Heart left ventricle (tissue), 16 donors: ENCODE measurements at places on chromosomes 11 and 22. TPM values are rescaled to one million over a fixed set of nuclear protein-coding genes. Genes with fewer than 3 reads are reported as not detected.

The CLP1 gene
- 11.6 TPM for total RNA-seq

- no peak for DNase-seq
- H3K36me3 ChIP-seq: no peaks in the 10 kb centered on the region
- H3K27me3 ChIP-seq: peaks cover 25% of the 10 kb centered on the region
- no peak overlapping the region for H3K27ac ChIP-seq
Measured at GRCh38 chr11:120894202-120894985, 129.5 kb upstream of the TBCEL start.

DNA sequence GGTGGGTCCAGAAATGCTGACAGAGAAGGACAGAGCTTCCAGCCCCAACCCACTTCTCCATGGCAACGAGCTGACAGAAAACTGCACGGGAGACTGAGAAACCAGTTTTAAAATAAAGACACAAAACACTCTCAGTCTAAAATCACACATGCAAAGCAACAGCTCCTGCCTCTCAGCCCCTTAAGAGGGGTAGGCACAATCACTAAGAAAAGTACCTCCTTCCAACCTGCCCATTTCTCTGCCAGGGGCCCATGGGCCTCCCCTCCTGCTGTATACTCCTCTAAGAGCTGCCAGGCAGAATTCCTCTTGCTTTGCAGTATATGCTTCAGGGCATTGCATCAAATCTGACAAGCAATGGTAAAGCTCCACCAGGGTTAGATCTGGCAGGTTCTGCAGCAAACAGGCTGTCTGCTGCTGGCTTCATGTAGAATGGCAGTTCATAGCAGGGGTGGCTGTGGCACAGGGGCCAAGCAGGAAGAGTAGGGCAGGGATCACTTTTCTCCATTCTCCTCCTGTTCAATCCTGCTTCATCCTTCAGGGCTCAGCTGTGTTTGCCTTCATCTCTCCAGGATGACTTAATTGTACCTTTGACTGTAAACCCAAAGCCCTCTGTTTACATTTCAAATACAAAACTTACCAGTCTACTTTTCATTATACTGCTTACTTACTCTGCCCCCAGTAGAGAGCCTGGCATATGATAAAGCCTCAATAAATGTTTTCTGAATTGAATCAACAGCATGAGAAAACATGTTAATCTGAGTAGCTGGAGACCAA lies 77.7 kb downstream of the KCNC1 start:
- H3K36me3 ChIP-seq: no peaks in the 10 kb centered on the region
- DNase-seq: no peak

The APOA5 gene
- total RNA-seq: not detected

- H3K36me3 ChIP-seq: peaks cover 25% of the 10 kb centered on the region
- peak overlapping the region; percentile 92 for H3K4me3 ChIP-seq
- no peaks in the 10 kb centered on the region for H3K27me3 ChIP-seq
- H3K4me1 ChIP-seq: peaks cover 71% of the 10 kb centered on the region
- H3K27ac ChIP-seq: peak overlapping the region; percentile 80
Measured at GRCh38 chr11:65116370-65117205, 913 bp downstream of the ZNHIT2 start.

GRCh38 chr11:36048496-36049247 lies 104.8 kb downstream of the LDLRAD3 start:
- H3K4me1 ChIP-seq: no peaks in the 10 kb centered on the region
- no peak overlapping the region for H3K27ac ChIP-seq
- DNase-seq: no peak
- H3K4me3 ChIP-seq: no peak overlapping the region
- no peaks in the 10 kb centered on the region for H3K27me3 ChIP-seq
- no peaks in the 10 kb centered on the region for H3K36me3 ChIP-seq

DNA sequence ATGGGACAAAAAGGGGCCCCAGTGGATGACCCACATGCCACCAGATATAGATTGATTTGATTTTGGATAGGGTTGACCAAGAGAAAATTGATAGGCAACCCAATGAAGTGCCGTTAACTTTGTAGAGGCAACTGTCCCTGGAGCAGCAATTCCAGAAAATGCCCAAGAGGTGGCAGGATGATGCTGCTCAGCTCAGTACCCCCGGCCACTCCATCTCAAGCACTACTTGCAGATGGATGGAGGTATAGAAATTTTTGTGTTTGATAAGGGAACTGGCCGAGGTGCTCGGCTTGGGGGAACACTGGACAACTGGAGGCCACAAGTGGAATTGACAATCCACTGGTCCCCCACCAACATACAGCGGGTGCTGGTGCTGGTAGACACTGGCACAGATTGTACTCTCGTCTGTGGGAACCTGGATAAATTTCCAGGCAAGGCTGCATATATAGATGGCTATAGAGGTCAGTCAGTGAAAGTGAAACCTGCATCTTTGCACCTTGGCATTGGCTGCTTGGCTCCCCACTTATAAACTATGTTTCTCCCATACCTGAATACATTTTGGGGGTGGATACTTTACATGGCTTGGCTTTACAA lies 86.3 kb downstream of the CCDC83 start:
- H3K27ac ChIP-seq: no peak overlapping the region
- no peaks in the 10 kb centered on the region for H3K27me3 ChIP-seq
- peaks cover 3% of the 10 kb centered on the region for H3K4me1 ChIP-seq
- no peaks in the 10 kb centered on the region for H3K36me3 ChIP-seq
- no peak overlapping the region for H3K4me3 ChIP-seq
- no peak for DNase-seq

The DNAJB7 gene
- not detected for total RNA-seq

The CYTH4 gene
- 19.5 TPM for total RNA-seq

GRCh38 chr11:102864724-102865123 lies 10.1 kb downstream of the MMP12 start:
- H3K27ac ChIP-seq: no peak overlapping the region
- no peak for DNase-seq
- no peaks in the 10 kb centered on the region for H3K27me3 ChIP-seq
- no peaks in the 10 kb centered on the region for H3K36me3 ChIP-seq
- no peaks in the 10 kb centered on the region for H3K4me1 ChIP-seq

GRCh38 chr22:49760630-49761571 lies 66.8 kb downstream of the BRD1 start:
- H3K36me3 ChIP-seq: no peaks in the 10 kb centered on the region
- H3K4me1 ChIP-seq: peaks cover 11% of the 10 kb centered on the region
- no peak overlapping the region for H3K4me3 ChIP-seq
- no peak for DNase-seq

The ZP1 gene
- total RNA-seq: not detected

DNA sequence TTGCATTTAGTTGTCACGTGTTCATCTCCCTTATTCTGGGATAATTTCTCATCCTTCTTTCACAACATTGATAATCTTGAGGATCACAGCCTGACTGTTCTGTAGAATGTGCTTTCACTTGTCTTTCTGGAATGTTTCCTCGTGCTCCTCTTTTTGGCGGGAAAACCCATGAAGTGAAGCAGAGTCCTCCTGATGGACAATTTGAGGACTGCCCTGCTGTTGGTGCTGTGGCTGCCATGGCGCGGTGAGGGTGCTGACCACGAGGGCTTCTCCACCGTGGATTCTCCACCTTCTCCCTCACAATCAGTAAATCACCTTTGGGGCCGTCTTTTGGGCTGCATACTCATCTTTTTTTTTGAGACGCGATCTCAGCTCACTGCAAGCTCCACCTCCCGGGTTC lies 946.9 kb downstream of the BRD1 start:
- H3K4me3 ChIP-seq: no peak overlapping the region
- no peak for DNase-seq
- H3K36me3 ChIP-seq: no peaks in the 10 kb centered on the region
- peaks cover 6% of the 10 kb centered on the region for H3K27me3 ChIP-seq
- H3K27ac ChIP-seq: no peak overlapping the region
- H3K4me1 ChIP-seq: no peaks in the 10 kb centered on the region

GRCh38 chr11:110909336-110909735 lies 197.1 kb upstream of the ARHGAP20 start:
- no peak overlapping the region for H3K27ac ChIP-seq
- H3K4me3 ChIP-seq: no peak overlapping the region
- no peaks in the 10 kb centered on the region for H3K27me3 ChIP-seq
- DNase-seq: no peak
- H3K4me1 ChIP-seq: no peaks in the 10 kb centered on the region

GRCh38 chr11:28636566-28636965 lies 528.4 kb downstream of the METTL15 start:
- no peaks in the 10 kb centered on the region for H3K27me3 ChIP-seq
- no peak overlapping the region for H3K27ac ChIP-seq
- no peaks in the 10 kb centered on the region for H3K4me1 ChIP-seq
- no peaks in the 10 kb centered on the region for H3K36me3 ChIP-seq

GRCh38 chr11:114133548-114134329 lies 74.2 kb downstream of the ZBTB16 start:
- H3K27ac ChIP-seq: peak overlapping the region; percentile 14
- no peaks in the 10 kb centered on the region for H3K36me3 ChIP-seq
- no peak for DNase-seq
- H3K4me1 ChIP-seq: peaks cover 79% of the 10 kb centered on the region

- H3K4me1 ChIP-seq: peaks cover 14% of the 10 kb centered on the region
- no peak overlapping the region for H3K27ac ChIP-seq
- DNase-seq: no peak
- H3K4me3 ChIP-seq: no peak overlapping the region
Measured at GRCh38 chr11:70029115-70029860, 48.8 kb upstream of the ANO1 start.

The CARNS1 gene
- 5.5 TPM for total RNA-seq

The CD248 gene
- 15.2 TPM for total RNA-seq

- H3K27ac ChIP-seq: peak overlapping the region; percentile 56
- H3K36me3 ChIP-seq: no peaks in the 10 kb centered on the region
- no peak for DNase-seq
- peaks cover 21% of the 10 kb centered on the region for H3K4me1 ChIP-seq
- no peaks in the 10 kb centered on the region for H3K27me3 ChIP-seq
- H3K4me3 ChIP-seq: no peak overlapping the region
Measured at GRCh38 chr22:19571207-19571795, 47.1 kb upstream of the CLDN5 start.

The ESAM gene
- 37.4 TPM for total RNA-seq

GRCh38 chr11:98701541-98701940 lies 319.2 kb upstream of the CNTN5 start:
- DNase-seq: no peak
- H3K4me1 ChIP-seq: no peaks in the 10 kb centered on the region
- no peaks in the 10 kb centered on the region for H3K36me3 ChIP-seq
- no peak overlapping the region for H3K27ac ChIP-seq

DNA sequence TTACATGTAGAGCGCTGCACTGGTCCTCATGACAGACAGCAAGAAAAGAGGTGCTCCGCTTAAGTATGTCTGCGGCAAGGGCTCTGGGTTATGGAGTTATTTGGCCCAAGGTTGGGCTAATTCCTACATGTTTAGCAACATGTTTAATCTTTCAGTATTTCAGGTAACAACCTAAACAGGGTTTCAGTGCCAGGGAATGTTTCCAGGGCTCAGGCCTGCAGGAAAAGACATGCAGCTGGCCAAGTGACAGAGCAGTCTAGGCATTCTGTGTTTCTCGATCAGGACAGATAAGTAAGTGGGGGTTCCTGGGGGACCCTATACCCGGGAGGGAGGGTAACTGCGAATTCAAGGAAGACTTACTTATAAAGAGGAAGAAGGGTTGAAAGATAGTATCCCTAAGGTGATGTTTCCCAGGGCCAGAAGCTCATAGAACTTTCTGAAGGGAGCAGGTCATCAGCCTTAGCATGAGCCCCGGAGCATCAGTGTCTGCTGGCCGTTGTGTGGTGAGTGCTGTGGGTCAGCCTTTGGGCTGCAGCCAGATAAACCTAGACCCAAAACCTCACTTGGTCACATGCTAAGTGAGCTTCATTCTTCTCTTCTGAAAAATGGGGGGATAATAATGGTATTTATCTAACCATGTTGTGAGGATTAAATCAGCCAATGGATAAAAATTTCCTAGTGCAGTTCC lies 18.4 kb downstream of the KCNJ5 start:
- H3K27me3 ChIP-seq: no peaks in the 10 kb centered on the region
- H3K4me3 ChIP-seq: no peak overlapping the region
- no peak for DNase-seq
- no peak overlapping the region for H3K27ac ChIP-seq
- no peaks in the 10 kb centered on the region for H3K36me3 ChIP-seq

DNA sequence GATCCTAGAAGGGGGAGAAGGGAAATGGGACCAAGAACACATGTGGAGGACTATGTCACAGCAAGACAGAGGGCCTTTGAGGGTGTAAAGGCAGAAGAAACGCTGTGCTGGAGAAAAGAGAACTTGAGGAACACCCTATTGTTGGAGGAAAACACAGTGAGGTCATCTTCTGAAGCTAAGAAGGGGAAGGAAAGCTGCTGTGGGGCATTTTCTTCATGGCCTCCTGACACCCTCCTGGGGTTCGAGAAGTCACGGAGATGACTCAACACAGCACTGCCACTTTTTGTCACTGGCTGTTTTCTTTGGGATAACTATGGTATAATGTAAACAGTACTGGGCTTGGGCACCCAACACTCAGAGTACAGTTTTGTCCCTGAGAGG lies 492.6 kb upstream of the CADM1 start:
- no peak for DNase-seq
- no peak overlapping the region for H3K27ac ChIP-seq
- no peaks in the 10 kb centered on the region for H3K36me3 ChIP-seq
- H3K4me1 ChIP-seq: no peaks in the 10 kb centered on the region
- H3K4me3 ChIP-seq: no peak overlapping the region
- H3K27me3 ChIP-seq: no peaks in the 10 kb centered on the region

- peak overlapping the region; percentile 29 for H3K27ac ChIP-seq
- H3K4me3 ChIP-seq: no peak overlapping the region
- H3K36me3 ChIP-seq: no peaks in the 10 kb centered on the region
Measured at GRCh38 chr11:58726737-58727414, 4.9 kb downstream of the GLYAT start.

The WNT7B gene
- total RNA-seq: not detected

The ANO5 gene
- 63.9 TPM for total RNA-seq

GRCh38 chr11:134350381-134350780 lies 18.6 kb downstream of the GLB1L2 start:
- H3K36me3 ChIP-seq: no peaks in the 10 kb centered on the region
- DNase-seq: no peak
- H3K27ac ChIP-seq: no peak overlapping the region
- H3K4me3 ChIP-seq: no peak overlapping the region
- no peaks in the 10 kb centered on the region for H3K4me1 ChIP-seq
- H3K27me3 ChIP-seq: no peaks in the 10 kb centered on the region

- no peaks in the 10 kb centered on the region for H3K36me3 ChIP-seq
- DNase-seq: no peak
- H3K4me3 ChIP-seq: no peak overlapping the region
- H3K27ac ChIP-seq: no peak overlapping the region
- no peaks in the 10 kb centered on the region for H3K27me3 ChIP-seq
Measured at GRCh38 chr11:94295534-94295933, 8.8 kb upstream of the IZUMO1R start.

DNA sequence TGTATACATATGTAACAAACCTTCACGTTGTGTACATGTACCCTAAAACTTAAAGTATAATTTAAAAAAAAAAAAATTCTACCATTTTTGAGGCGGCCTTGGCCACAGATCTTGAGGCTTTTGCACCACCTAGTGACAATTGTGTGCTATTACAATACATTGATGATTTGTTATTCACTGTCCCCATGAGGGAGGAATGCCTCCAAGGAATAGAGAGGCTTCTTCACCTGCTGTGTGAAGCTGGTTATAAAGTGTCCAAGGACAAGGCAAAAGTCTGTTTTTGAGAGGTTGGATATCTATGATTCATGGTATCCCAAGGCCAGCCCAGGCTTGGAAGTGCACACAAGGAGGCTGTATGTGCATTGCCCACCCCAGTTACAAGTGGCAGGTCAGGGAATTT lies 30.7 kb downstream of the SLC22A25 start:
- no peak for DNase-seq
- no peaks in the 10 kb centered on the region for H3K36me3 ChIP-seq
- no peak overlapping the region for H3K4me3 ChIP-seq
- H3K4me1 ChIP-seq: no peaks in the 10 kb centered on the region
